Activated T-cell treated with anti-CD3 and anti-CD28 coated beads, Interleukin-2, amount 50 U/mL, for 72 hours (primary cell): ENCODE measurements at places on chromosomes 2 and 18. TPM values are rescaled to one million over a fixed set of nuclear protein-coding genes. Genes with fewer than 3 reads are reported as not detected.

DNA sequence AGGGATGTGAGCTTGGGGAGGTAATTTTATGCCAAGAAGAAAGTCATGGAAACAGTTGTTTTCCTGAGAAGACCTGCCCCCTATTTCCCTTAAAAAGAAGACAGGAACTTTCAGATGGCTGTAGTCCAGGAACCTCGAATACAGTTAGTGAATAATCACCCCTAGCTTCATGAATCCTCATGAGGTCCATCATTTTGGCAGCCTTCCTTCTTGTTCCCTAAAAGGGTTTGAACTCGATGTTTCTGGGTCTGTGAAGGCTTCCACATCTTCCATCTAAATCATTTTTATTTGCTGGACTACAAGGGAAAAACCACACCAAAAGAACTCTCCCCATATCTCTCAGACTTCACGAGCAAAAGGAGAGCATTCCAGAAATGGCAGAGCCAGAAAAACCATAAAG lies 290.8 kb downstream of the SLC4A3 start:
- no peak overlapping the region for H3K4me3 ChIP-seq
- DNase-seq, result no peak
- no peak overlapping the region for H3K27ac ChIP-seq
- H3K36me3 ChIP-seq, result no peaks in the 10 kb centered on the region

- no peak for DNase-seq
- no peak overlapping the region for H3K27ac ChIP-seq
- H3K4me1 ChIP-seq, result no peaks in the 10 kb centered on the region
- peaks cover 6% of the 10 kb centered on the region for H3K27me3 ChIP-seq
Observed at GRCh38 chr2:167759531-167759930, 487.9 kb downstream of the STK39 start.

GRCh38 chr2:238895361-238895882 lies 47.5 kb downstream of the TWIST2 start:
- H3K27ac ChIP-seq, result no peak overlapping the region
- H3K4me1 ChIP-seq, result no peaks in the 10 kb centered on the region
- DNase-seq, result no peak
- H3K4me3 ChIP-seq, result no peak overlapping the region
- no peaks in the 10 kb centered on the region for H3K27me3 ChIP-seq
- H3K36me3 ChIP-seq, result no peaks in the 10 kb centered on the region

GRCh38 chr2:208595386-208596275 lies 189.0 kb downstream of the PTH2R start:
- no peaks in the 10 kb centered on the region for H3K36me3 ChIP-seq
- H3K27me3 ChIP-seq, result no peaks in the 10 kb centered on the region
- H3K4me1 ChIP-seq, result no peaks in the 10 kb centered on the region
- H3K4me3 ChIP-seq, result no peak overlapping the region

GRCh38 chr2:218022851-218023530 lies 20.2 kb upstream of the TNS1 start:
- DNase-seq, result no peak
- no peaks in the 10 kb centered on the region for H3K27me3 ChIP-seq
- no peak overlapping the region for H3K27ac ChIP-seq
- no peaks in the 10 kb centered on the region for H3K4me1 ChIP-seq
- H3K4me3 ChIP-seq, result no peak overlapping the region
- H3K36me3 ChIP-seq, result no peaks in the 10 kb centered on the region

- H3K4me1 ChIP-seq, result peaks cover 29% of the 10 kb centered on the region
- H3K27me3 ChIP-seq, result peaks cover 70% of the 10 kb centered on the region
- DNase-seq, result no peak
- H3K36me3 ChIP-seq, result no peaks in the 10 kb centered on the region
- peak overlapping the region; percentile 5 for H3K27ac ChIP-seq
Observed at GRCh38 chr2:68366083-68366560, 1.0 kb downstream of the PLEK start.

- H3K36me3 ChIP-seq, result peaks cover 2% of the 10 kb centered on the region
- H3K4me3 ChIP-seq, result no peak overlapping the region
- no peaks in the 10 kb centered on the region for H3K4me1 ChIP-seq
- no peak for DNase-seq
- H3K27ac ChIP-seq, result no peak overlapping the region
Observed at GRCh38 chr2:120453635-120453998, 107.7 kb downstream of the INHBB start.

GRCh38 chr2:145146691-145147090 lies 626.8 kb upstream of the ZEB2 start:
- DNase-seq, result no peak
- no peak overlapping the region for H3K27ac ChIP-seq
- H3K27me3 ChIP-seq, result no peaks in the 10 kb centered on the region
- H3K4me3 ChIP-seq, result no peak overlapping the region

The MOGAT1 gene
- not detected for total RNA-seq

The TMEM182 gene
- total RNA-seq, result 6.8 TPM

The IL18R1 gene
- total RNA-seq, result 68.0 TPM

The REEP1 gene
- total RNA-seq, result 0.63 TPM
